Substantia nigra (tissue), 51 donors: ENCODE measurements at places on chromosomes 5 and 9.
A peak's percentile ranks its signal among the peaks of the same experiment; 100 is the strongest.

- DNase-seq, result no peak
These were observed 9.9 kb downstream of the ZDHHC12 start for GRCh38 chr9:128713941-128714573.

GRCh38 chr5:157271740-157272271, 5.9 kb downstream of the CYFIP2 start:
- no peak for DNase-seq

DNA sequence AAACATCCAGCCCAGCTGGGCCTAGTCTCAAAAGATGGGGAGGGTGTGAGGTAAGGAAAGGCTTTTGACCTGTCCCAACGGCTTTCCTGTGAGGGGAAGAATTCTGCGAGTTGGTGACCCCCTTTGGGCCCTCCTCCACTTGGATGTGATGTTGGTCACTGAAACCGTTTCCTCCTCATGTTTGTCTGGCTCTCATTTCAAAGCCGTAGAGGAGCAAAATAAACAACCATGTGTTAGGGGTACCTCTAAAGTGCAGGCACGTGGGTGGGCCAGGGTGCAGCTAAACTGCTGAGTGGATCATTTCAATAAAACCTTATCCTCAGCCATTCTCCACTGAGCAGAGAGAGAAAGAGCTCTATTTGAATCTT, 84.3 kb upstream of the MELK start:
- DNase-seq, result no peak

DNA sequence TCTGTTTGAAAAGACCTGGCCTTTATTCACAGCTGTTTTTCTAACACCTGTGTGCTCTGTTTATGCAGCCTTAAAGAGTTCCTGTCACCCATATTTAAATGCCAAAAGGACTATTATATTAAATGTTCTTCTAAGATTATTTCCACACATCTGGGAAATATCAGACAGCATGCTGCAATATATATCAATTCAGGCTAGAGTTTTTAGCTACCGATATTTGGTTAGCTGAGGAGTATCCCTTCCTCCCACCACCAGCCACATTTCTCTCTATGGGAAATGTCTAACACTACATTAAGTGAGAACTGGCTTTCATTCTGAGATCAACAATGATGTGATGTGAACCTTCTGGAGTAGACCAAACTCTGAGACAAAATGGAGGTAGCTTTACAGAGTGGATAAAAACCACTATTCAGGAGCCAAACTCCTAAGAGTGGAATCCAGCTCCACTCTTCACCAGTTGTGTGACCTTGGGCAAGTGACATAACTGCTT, 509.2 kb downstream of the ZNF608 start:
- DNase-seq, result no peak

DNA sequence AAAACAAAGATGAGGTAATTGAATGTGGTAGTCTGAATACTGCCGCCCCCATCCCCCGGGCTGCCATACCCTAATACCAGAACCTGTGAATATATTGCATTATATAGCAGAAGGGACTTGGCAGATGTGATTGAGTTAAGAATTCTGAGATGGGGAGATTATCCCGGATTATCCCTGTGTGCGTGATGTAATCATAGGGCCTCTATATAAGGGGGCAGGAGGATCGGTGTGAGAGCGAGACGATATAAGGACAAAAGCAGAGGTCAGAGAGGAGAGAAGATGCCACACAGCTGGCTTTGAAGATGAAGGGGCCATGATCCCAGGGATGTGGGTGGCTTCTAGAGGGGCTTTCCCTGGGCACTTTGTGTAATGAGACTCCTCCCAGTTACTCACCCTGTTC, 101.7 kb upstream of the TLE1 start:
- DNase-seq, result no peak

DNA sequence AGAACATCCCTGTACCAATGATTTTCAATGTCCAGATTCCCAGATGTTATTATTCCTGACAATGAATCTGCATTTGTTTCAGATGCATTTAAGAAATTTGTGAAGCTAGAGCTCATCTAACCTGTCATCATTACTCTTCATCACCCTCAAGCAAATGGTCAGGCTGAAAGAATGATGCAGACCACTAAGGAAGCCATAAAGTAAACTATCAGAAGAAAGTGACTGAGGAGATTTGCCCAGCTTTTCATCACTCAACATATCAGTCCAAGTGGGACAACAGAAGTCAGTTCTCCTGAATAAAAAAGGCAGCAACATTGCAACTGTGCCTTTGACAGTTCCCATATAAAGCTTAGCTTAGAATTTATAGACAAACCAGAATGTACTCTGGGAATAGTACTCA, 419.9 kb downstream of the PDE4D start:
- no peak for DNase-seq

DNA sequence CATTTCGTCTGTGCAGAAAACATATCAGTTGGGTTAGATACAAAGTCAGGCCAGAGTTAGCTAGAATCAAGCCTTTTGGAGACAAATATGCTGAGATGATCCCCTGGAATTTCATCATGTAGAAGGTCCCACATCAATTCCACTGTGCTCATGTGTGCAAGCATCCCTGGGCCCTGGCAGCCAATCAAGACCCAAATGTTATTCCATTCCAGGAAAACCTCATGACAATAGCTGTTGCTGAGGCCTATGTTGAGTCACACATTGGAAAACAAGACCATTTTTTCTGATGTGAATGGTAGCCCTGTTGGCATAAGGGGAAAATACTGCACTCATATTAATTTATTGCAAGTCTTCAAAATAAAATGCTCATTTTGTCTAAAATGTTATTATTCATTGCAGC, 11.5 kb downstream of the SPOCK1 start:
- no peak for DNase-seq

- DNase-seq, result no peak
These were observed 159.5 kb downstream of the YTHDC2 start for GRCh38 chr5:113673041-113673440.

DNA sequence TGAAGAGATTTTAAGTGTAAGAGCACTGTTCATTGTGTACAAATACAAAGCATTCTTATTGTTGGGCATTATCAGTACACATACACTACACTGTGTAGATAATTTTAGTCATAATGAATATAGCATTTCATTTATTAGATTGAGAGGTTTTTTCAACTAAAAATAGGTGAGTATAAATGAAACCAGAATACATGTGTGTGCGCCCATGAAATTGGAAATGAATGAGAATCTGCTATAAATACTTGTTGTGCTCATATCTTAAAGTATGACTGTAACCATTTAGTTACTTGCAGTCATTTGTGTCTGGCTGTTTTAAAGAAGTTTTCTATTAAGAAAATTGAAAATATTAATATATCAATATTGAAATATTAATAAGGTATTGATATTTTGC, 189.0 kb upstream of the MEF2C start:
- no peak for DNase-seq

- no peak for DNase-seq
These were observed 526.9 kb downstream of the DTWD2 start for GRCh38 chr5:118461436-118461835.

DNA sequence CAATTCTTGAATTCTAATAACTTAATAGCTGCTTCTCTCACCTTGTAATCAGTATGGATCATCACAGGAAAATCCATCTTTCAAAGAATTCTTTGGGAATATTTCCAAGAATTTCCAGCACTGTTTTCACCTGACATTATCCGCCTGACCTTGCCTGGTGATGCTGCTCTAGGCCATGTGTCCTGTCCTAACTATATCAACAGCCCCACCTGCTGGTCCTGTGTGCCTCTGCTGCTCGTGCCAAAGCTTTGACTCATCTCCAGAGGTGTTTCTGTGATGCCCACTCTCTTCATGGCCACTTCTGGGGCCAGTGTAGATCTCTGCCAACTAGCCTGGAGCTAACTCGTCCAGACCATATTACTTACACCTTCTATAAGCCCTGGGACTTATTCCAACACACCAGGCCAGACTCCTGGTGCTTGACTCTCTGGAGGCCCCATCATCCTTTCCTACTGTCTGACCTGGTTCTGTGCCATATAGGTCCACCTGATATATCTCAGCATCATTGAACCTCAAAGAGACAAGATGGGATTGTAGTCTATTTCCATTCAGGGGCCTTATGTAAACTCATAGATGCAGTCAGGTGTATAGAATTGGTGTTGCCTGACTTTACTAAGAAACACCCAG, 67.5 kb upstream of the CKMT2 start:
- DNase-seq, result peak; percentile 7
